ENCODE measurements at places on chromosomes 3 and 15.

- DNase-seq: no peak
These were observed 45.2 kb downstream of the GSK3B start for GRCh38 chr3:120049072-120049471.

DNA sequence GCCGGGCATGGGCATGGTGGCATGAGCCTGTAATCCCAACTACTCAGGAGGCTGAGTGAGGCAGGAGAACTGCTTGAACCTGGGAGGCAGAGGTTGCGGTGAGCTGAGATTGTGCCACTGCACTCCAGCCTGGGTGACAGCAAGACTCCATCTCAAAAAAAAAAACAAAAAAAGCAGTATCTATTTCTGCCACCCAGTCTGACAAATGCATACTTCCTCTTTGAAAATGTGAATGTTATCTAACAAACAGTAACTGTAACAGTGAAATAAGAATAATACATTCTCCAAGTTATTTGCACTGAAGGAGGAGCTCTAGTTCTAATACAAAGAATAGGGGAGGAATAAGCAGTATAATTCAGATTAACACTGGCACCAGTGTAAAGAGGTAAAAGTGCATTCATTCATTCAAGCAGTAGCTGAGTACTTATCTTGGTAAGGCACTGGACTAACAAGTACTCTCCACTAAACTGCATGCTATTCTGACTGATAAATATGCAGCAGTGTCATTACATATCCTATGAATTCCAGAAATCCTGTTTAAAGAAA, 12.9 kb downstream of the VPS13C start:
- DNase-seq: no peak

GRCh38 chr3:60366486-60366885, 884.8 kb downstream of the FHIT start:
- no peak for DNase-seq

GRCh38 chr3:32706348-32707025, 21.5 kb downstream of the CNOT10 start:
- DNase-seq: no peak

DNA sequence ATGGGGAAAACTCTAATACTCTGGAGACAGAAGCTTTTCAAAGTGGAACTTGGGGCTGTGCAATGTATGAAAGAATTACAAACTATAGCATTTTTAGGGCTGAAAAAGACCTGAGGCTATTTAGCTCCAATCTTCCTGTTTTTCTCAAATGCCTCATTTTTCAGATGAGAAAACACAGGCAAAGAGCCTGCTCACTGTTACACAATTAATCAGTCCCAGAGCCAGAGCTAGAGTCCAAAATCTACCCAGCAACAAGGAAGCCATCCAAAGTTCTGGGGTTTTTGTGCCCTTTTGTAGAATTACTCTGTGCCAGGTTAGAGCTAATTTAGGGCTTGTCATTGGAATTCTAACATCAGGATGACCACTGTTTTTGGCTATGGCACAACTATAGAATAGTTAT, 45.5 kb downstream of the GPR149 start:
- no peak for DNase-seq

DNA sequence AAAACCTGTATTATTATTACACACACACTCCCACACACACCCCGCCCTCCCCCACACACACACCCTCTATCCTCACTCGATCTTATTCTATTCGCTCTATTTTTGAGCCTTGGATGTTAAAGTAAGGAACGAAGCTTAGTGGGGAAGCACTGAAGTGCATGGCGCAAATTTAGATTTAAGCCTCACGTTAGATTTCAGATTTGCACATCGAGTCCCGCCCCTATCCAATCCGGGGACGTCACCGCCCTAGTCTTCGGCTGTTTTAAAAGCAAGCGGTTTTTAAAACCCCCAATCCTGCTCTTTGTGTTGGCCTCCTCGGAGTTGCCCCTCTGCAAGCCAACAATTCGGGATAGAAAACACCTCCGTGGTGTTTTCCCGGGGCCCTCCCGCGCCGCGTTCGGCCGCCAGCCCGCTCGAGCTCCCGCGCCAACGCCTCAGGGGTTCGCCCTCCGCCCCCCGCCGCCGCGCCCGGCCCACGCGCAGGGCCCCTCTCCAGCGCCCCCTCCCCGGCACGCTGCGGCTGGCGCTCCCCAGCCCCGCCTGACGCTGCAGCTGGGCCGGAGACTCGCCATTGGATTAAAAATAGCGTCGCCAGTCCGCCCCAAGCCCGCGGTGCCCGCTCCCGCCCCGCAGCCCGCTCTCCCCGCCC, at the start of gene USP13:
USP13 (plus strand) TSS at position 594 of the 649 bp plus-strand sequence. CDS start 186 bp downstream, outside the sequence.
- DNase-seq: no peak

- DNase-seq: no peak
These were observed 5.9 kb downstream of the TGM4 start for GRCh38 chr3:44880284-44880683.

DNA sequence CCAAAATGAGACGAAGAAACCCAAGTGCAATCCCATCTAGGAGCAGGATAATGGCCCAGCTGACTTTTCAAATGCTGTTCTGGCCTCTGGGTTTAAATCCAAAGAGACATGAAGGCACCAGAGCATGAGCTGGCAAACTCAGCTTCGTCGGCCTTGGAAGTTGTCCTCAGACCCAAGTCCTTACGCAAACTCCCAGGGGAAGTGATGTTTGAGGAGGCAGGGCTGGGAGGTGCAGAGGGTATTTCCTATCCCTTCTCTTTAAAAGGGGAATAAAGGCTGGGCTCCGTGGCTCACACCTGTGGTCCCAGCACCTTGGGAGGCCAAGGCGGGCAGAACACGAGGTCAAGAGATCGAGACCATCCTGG, 68.9 kb upstream of the HERC1 start:
- no peak for DNase-seq

DNA sequence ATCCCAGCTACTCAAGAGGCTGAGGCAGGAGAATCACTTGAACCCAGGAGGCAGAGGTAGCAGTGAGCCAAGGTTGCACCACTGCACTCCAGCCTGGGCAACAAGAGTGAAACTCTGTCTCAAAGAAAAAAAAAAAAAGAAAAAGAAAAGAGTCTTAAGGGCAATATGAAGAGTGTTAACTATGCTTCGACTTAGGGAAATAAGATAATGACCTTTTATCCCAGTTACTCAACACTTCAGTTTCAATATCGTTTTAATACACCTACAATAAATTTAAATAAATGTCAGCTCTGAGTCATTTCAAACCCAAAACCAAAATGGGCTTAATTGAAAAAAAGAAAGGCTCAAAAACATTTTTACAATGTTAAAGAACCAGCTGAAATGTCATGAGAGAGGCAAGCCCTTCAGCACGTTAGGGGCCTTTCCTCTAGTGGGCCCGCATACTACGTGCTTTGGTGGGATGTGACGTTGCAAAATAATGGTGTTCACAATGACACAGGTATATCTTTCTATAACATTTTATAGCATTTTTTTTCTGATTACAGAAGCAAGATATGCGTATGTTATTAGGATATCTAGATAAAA, 15.3 kb downstream of the FYCO1 start:
- no peak for DNase-seq

- DNase-seq: no peak
These were observed 45.1 kb downstream of the HMCES start for GRCh38 chr3:129323651-129324294.

DNA sequence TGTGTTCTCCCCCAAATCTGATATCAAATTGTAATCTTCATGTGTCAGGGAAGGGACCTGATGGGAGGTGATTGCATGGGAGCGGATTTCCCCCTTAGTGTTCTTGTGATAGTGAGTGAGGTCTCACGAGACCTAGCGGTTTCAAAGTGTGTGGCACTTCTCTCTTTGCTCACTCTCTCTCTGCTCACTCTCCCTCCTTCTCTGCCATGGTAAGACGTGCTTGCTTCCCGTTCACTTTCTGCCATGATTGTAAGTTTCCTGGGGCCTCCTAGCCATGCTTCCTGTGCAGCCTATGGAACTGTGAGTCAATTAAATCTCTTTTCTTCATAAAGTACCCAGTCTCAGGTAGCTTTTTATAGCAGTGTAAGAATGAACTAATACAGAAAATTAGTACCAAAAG, 30.6 kb upstream of the OR5H6 start:
- no peak for DNase-seq

- DNase-seq: no peak
These were observed 40.3 kb upstream of the TBC1D5 start for GRCh38 chr3:17782751-17783150.

DNA sequence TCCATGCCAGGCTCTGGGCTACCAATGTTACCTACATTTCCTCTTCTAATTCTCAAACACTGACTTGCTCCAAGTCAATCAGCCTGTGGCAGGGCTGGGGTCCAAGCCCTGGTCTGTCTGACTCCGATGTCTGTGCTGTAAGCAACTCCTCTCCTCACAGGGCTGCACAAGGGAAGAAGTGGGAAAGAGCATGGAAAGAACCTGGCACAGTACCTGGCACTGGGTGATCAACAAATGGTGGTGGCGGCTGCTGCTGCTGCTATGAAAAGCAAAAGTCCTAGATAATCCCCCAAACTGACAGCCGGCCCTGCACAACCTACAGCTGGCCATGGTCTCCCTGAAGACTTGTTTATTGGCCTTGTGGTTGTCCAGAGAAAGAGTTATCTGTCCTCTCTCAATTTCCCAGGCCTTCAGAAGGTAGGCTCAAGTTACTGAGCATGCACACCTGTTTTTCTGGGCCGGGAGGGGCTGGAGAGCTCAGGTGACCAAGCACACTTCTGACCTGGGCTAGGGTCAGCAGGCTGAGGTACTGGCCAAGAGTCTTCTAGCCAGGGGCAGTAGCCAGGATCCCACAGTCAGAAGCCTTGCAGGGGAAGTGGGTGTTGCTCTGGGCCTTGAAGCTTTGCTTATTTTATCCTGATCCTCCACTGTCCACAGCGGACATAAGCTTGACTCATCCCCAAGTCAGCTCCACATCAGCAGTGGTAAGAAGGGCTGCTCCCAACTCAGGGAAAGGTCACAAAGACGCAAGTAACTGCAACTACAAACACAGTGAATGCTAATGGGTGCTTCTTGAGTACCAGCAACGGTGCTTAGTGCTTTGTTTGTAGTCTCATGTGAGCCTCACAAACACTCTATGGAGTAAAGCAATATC, 35.3 kb upstream of the KY start:
- DNase-seq: no peak

- DNase-seq: no peak
These were observed 25.4 kb downstream of the CXCR6 start for GRCh38 chr3:45968706-45969105.

- DNase-seq: no peak
These were observed 46.1 kb downstream of the KBTBD12 start for GRCh38 chr3:127961124-127961523.

GRCh38 chr3:158368271-158368670, 202.7 kb upstream of the MLF1 start:
- no peak for DNase-seq

GRCh38 chr15:41944313-41944940, 27.9 kb downstream of the EHD4 start:
- DNase-seq: no peak

DNA sequence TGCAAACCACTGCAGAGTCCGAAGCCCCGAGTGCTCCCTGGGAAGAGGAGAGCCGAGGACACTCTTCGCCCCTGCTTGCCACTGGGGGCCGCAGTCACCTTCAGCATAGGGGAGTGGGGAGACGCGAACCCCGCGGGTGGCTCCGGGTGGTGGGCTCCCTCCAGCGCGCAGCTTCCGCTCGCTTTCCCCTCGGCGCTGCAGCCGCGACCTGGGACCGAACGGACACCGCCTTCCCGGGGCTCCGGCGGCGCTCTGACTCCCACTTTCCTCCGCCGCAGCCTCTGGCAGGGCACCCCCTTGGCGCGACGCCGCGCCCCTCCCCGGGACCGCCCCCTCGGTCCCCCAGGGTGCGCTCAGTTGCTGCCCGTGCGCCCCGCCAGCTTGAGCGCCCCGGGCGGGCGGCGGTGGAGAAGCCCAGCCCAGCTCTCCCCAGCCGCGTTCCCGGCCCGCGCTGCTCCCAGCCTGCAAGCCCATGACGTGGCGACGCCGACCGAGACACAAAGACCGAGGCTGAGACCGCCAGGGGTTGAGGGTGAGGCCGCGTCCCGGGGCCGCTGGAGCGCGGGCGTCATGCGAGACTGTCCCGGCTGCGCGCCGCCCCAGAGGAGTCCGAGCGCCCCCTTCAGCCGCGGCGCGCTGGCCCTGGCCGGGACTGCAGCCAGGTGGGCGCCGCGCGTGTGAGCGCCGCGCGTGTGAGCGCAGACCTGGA, at the start of gene MINAR1:
MINAR1 (plus strand) TSS at position 701 of the 709 bp plus-strand sequence. CDS start 23,812 bp downstream, outside the sequence.
- no peak for DNase-seq

GRCh38 chr3:123300583-123300982, 98.8 kb downstream of the SEC22A start:
- DNase-seq: no peak

All from stimulated activated CD4-positive, alpha-beta T cell treated with anti-CD3 and anti-CD28 coated beads, TNF-alpha, amount 100 ng/mL, for 1 hour (primary cell).